ENCODE measurements at places on chromosomes 4 and X.

DNA sequence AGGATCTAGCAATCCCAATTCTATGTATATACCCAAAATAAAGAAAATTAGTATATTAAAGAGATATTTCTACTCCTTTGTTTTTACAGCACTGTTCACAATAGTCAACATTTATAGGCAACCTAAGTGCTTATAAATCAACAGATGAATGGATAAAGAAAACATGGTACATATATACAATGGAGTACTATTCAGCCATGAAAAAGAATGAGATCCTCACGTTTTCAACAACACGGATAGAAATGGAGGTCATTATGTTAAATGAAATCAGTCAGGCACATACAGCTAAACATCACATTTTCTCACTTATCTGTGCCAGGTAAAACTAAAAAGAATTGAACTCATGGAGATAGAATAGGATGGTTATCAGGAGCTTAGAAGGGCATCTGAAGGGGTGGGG lies 45.6 kb upstream of the PABPC5 start:
- DNase-seq: no peak

DNA sequence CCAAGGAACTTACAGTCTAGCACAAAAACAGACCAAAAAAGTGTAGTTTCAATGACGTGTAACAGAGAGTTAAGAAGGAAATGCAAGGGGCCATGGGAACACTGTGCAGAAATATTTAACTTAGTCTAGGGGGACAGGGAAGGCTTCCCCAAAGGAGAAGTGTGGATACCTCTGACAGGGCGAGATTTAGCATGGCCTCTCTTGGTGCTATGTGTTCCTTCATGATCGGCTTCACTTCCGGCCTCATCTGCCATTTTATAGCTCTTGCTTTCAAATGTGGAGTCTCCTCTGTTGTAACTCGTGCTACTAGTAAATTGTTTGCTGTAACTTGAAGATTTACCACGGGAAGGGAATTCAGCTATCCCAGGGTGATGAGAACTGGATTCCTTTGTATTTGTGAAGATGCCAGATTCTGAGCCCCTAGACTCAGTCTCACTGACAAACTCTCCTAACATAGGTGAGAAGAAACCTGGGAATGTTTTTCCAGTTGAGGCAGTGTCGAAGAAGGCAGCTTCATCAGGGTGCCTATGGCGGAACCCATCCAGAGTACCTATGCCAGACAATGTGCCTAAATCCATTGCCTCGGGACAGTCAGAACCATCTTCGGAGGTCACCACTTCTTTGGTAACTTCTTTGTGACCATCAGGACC lies 5.0 kb downstream of the FGA start:
- no peak for DNase-seq

- peak; percentile 47 for DNase-seq
Observed at GRCh38 chr4:68373513-68373912, 23.6 kb upstream of the YTHDC1 start.

DNA sequence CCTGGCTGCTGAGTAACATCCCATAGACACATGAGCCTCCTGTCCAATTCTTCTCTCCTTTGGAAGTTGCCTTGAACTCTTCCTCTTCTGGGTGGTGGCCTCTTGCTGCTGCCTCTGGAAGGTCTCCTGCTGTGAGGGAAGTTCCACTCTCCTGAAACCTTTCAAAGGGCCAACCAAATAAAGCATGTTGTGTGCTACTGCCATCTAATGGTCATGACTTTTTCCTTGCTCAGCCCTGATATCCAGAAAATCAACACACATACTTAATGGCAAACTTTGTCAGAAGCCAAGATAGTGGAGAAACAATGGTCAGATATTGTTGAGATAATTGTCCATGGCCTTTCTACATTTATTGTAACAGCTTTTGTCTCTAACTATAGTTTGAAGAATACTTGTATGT lies 19.1 kb upstream of the ZXDA start:
- no peak for DNase-seq

DNA sequence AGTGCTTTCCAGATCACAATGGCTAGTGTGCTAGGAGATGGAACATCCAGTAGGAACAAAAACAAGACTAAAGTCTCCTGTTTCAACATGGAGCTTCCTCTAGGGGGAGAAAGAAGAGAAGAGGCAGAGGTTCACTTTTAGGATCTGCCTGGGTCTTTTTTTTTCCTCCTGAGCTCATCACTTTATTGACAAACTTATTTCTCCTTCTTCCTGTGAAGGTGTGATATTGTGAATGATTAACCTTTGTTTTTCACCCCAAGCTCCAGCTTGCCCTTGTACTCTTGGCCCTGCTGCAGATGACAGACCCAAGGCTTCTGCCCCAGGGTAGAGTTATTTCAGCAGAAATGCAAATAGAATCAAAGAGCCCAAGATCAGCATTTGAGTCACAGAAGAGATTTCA lies 13.5 kb downstream of the PAGE4 start:
- no peak for DNase-seq

DNA sequence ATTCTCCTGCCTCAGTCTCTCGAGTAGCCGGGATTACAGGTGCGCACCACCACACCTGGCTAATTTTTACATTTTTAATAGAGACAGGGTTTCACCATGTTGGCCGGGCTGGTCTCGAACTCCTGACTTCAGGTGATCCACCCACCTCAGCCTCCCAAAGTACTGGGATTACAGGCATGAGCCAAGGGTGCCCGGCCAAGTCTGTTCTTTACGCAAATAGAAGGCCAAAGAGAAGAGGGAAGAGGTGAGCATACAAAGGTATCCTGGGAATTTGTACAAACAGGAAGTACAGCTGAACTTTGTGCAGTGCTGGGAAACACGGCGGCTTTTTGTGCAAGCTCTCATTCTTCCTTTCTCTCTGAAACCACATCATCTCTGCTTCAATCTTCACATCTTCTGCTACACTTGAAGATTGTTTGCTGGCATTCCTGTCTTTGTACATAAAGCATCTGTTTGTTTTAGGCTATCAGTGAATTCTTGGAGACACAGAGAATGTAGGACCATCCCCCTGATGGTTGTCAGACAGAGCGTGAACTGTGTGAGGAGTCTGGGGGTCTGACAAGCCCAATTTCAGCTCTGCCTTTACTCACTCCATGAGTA lies 71.9 kb upstream of the PRSS48 start:
- no peak for DNase-seq

DNA sequence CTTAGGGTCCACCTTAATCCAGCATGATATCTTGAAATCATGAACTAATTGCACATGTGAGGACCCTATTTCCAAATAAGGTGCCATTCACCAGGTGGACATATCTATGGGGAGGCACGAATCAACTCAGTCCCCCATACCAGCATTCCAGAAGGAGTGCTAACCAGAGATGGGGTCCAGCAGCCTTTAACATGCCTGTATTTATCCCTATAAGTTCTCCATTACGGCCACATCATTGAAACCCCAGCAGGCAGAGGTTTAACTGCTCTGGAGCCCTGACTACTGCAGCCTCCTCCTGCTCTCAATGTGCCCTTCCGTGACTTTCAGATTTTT lies 3.2 kb upstream of the ASMTL start:
- no peak for DNase-seq

- peak; percentile 95 for DNase-seq
Observed at GRCh38 chr4:177441803-177442622, at the start of gene AGA. AGA (minus strand) TSS chr4:177442437; CDS start chr4:177442375, 62 bp downstream.

DNA sequence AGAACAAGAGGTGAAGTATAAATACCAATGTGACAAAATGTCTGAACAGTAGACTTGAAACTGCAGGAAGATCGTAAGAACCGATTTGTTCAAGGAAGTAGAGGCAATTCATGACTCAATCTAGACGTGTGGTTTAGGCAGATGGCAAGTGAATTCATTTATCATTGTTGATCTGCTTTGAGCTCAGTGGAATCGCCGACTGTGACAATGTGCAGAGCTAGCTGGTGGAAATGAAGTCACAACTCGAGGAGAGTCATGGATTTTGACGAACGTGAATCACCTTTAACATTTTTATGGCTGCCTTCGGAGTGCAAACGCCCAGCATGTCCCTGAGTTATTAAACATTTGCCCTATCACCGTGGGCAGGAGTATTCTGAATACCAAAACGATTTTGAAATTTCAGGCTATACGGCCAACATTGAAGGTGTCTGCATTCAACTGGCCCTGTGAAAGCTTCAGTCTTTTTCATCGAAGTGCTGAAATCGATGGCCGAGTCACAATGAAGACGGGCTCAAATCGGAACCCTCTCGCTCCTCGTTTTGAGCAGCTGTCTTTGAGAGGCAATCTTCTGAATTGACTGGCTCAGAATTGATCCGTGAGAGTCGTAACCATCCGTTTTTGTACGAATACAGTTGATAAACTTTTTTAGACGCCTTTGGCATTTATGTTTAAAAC lies 689 bp upstream of the OGT start:
- peak; percentile 26 for DNase-seq

GRCh38 chr4:26323821-26324220 lies 3.0 kb downstream of the RBPJ start:
- no peak for DNase-seq

- no peak for DNase-seq
Observed at GRCh38 chr4:111849746-111850284, 295.4 kb upstream of the FAM241A start.

DNA sequence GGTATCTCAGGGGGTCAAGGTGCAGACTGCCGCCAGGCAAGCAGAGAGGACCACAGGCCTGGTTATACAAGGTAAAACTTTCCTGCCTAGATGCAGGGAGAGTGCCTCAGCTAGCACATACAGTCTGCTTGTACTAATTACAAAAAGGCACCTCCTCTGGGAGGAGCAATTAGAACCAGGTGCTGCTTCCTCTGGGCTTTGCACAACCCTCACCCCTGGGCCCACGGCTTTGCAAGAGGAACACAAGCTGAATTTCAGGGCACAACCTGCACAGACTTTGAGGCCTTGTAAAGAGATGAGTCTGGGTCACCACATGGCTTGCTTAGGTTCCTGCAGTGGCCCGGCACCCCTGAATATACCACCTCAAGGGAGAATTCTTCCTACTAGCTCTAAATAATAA lies 9.2 kb upstream of the CITED1 start:
- DNase-seq: no peak

- DNase-seq: no peak
Observed at GRCh38 chrX:110120025-110120424, 117.1 kb downstream of the TMEM164 start.

- DNase-seq: no peak
Observed at GRCh38 chrX:110684653-110685052, 111.0 kb downstream of the CHRDL1 start.

GRCh38 chr4:85092943-85093342 lies 126.5 kb upstream of the WDFY3 start:
- no peak for DNase-seq

- no peak for DNase-seq
Observed at GRCh38 chr4:81965911-81966310, 407.9 kb downstream of the HNRNPD start.

GRCh38 chr4:171538601-171539100 lies 274.6 kb upstream of the GALNTL6 start:
- no peak for DNase-seq

GRCh38 chrX:115958687-115959359 lies 211.7 kb upstream of the AGTR2 start:
- DNase-seq: no peak

GRCh38 chrX:135295944-135296305 lies 13.4 kb upstream of the ETDC start:
- DNase-seq: no peak

GRCh38 chr4:171793723-171794122 lies 19.5 kb upstream of the GALNTL6 start:
- no peak for DNase-seq

DNA sequence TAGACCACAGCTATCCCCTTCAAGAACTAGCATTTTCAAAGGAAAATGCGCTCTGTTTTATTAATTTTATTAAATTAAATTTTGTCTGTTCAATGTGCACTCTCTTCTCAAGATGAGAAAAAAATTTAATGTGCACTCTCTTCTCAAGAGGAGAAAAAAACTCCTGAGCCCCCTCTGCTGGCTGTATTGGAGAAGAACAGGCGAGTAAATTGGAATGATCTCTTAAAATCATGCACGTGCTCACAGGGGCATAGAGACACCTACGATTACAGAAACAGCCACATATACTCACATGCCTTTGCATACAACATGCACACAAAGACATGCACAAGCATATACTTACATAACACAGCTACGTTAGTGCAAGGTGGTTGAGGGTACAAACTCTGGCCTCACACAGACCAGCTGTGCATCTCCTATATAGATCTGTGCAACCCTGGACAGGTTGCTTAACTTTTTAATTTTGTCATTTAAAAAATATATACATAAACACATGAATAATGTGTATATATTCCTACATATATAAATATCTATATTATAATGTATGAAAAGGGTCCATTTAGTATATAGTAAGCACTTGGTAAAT lies 176.2 kb upstream of the CXorf66 start:
- no peak for DNase-seq

- no peak for DNase-seq
Observed at GRCh38 chr4:20172070-20172760, 79.5 kb upstream of the SLIT2 start.

- no peak for DNase-seq
Observed at GRCh38 chr4:106380179-106380578, 11.6 kb upstream of the GIMD1 start.

DNA sequence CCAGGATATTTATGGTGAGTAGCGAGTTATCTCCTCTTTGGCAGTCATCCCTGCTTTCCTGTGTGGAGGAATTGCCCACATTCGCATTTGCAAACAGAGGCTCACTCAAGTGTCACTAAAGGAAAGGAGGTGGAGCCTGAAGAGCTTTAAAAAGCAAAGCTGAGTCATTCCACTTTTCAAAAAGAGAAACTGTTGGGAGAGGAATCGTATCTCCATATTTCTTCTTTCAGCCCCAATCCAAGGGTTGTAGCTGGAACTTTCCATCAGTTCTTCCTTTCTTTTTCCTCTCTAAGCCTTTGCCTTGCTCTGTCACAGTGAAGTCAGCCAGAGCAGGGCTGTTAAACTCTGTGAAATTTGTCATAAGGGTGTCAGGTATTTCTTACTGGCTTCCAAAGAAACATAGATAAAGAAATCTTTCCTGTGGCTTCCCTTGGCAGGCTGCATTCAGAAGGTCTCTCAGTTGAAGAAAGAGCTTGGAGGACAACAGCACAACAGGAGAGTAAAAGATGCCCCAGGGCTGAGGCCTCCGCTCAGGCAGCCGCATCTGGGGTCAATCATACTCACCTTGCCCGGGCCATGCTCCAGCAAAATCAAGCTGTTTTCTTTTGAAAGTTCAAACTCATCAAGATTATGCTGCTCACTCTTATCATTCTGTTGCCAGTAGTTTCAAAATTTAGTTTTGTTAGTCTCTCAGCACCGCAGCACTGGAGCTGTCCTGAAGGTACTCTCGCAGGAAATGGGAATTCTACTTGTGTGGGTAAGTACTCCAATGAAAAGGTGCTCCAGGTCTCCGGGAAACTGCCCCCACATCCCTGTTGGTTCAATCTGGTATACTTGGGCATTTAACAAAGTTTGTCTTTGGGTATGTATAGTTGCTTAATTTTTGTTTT lies at the start of gene EGF:
Gene EGF (plus strand): TSS at position 178 of the 890 bp plus-strand sequence. CDS start 453 bp downstream, at position 631.
- DNase-seq: no peak

DNA sequence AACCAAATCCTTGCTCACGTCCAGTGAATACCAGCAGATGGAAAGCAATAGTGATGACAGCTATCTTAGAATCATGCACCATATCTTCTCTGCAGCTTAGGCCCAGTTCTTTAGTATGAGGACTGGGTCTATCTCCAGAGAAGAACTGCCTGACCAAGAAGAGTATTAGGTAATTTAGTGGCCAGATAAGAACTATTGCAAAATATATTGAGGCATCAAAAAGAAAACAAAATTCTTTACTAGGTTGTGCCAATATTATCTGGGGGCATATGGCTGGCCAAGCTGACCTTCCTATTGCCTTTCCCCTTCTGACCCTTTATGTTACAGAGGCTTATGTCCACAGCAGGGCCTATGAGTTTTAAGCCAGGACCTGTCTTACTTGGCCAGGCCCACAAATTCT lies 91.2 kb downstream of the RLIM start:
- no peak for DNase-seq

Measured in amygdala (tissue), 56 donors.